ENCODE measurements at places on chromosomes 11 and 22.

DNA sequence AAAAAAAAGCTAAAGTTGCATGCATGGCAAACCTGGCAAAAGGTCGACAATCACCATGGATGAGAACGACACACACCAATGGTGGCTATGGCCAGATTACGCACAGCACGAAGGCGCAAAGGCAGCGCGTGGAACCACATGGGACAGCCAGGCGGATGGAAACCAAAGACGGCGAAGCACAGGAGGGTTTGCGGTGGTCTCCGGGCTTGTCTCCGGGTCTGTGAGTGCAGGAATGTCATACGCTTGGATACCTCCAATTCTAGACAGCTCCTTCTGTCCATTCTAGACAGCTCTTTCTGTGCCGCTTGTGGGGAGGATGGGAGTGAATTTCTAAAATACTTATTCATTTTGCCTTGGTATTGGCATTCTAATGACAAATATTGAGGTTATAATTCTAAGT is 685.4 kb downstream of the BRD1 start:
- no peak for DNase-seq

DNA sequence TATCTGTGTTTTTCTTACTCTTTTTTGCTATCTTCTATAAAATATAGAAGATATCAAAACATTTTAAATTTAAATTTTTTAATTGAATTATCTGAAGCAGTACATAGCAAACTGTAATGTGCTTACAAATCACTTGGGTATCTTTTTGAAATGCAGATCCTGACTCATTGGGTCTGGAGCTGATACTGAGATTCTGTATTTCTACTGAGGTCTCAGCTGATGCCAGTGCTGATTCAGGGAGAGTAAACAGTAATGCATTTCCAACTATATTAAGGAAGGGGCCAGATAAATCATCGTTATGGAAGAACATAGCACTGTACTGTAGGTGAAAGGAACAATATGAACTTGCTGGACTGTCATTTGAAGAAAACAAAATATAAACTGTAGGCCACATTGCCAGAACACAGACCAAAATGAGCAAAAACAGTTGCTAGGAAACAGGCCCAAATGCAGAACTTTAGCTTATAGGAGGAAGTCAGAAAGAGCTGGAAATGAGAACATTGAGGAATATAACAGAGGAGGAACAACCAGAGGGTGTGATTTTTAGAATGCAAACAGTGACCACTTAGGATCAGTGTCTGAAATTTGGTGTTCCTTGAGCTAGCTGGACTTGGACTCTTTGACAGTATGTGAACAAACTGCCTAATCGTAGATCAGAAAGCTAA is 3.3 kb downstream of the ARL14EP start:
- no peak for DNase-seq

- no peak for DNase-seq
Measured at GRCh38 chr11:34267013-34267412, 90.8 kb downstream of the ABTB2 start.

DNA sequence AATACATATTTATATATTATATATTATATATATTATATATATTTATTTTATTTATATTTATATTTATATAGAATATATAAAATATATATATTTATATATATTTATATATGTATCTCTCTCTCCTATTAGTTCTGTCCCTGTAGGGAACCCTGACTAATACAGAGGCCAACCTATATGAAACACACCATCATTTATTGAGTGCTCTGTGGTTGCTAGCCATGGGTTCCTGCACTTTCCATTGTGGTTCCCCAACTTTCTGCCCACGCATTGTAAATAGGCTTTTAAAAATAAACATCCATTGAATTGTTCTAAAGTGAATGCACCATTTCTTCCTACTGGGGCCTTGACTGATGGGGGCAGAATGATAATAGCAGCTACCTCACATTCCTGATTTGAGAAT is 93.8 kb upstream of the SESN3 start:
- DNase-seq, result no peak

DNA sequence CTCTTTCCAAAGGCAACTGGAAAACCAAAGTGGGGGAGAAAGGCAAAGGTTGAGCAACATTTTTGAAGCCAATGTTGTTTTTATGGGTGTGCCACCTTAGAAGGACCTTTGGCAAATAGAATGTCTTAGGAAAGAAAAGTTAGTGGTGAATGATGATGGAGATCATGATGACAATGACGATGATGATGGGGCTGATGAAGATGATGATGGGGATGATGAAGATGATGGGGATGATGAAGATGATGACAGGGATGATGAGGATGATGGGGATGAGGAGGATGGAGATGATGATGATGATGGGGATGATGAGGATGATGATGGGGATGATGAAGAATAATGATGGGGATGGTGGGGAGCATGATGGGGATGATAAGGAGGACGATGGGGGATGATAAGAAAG is 78.4 kb upstream of the MTMR2 start:
- no peak for DNase-seq

- DNase-seq, result peak; percentile 70
Measured at GRCh38 chr11:78039919-78040671, 17.0 kb upstream of the KCTD14 start.

- no peak for DNase-seq
Measured at GRCh38 chr11:44750551-44751465, 24.0 kb downstream of the TSPAN18 start.

GRCh38 chr11:79939111-79939510 is 498.3 kb upstream of the TENM4 start:
- DNase-seq, result no peak

DNA sequence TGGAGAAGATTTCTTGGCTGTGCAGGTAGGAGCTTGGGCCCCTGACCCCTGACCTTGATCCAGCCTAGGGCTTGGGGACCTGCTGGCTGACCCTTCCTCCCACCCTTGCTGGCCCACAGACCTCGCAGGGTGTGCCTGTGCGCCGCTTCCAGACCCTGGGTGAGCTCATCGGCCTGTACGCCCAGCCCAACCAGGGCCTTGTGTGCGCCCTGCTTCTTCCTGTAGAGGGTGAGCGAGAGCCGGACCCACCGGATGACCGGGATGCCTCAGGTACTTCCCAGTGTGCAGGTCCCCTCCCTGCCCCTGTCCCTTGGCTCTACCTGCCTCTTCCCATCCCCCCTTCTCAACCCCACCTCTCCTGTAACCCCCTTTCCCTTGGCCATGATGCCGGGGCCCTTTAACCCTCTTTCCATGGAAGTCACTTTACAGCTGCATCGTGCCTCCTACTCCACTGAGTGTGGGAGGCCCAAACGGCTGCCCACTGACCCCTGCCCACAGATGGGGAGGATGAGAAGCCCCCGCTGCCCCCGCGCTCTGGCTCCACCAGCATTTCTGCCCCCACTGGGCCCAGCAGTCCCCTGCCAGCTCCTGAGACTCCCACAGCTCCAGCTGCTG is 3.8 kb downstream of the INPPL1 start:
- peak; percentile 17 for DNase-seq

DNA sequence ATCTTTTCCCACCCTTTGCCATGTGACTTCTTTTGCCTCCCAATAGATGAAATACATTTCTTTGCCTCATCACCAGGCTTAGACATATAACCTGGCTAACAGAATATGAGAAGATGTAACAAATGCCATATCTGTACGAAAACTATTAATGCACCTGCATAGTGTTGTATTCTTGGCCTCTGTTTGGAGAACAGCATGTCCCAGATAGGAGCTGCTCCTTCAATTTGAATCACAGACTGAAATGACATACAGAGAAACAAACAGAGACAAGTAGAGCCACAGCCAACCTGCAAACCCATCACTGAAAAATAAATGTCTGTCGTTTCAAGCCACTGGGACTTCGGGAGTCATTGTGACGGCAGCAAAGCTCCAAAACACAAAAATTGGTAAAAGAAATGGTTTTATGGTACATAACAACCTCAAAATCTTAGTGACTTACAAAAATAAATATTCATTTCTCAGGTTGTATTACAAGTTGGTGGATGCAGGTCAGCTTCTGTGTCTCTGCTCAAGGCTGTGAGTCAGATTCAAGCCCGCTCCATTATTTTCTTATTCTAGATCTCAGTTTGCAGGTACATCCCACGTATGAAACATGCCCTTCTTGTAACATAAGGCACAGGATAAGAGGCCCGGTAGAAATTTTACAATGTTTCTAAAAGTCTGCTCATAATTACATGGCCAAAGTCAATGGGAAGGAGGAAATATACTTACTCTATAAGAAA is 171.3 kb upstream of the SOX6 start:
- no peak for DNase-seq

GRCh38 chr11:86876716-86877234 is 76.4 kb downstream of the PRSS23 start:
- DNase-seq, result no peak

DNA sequence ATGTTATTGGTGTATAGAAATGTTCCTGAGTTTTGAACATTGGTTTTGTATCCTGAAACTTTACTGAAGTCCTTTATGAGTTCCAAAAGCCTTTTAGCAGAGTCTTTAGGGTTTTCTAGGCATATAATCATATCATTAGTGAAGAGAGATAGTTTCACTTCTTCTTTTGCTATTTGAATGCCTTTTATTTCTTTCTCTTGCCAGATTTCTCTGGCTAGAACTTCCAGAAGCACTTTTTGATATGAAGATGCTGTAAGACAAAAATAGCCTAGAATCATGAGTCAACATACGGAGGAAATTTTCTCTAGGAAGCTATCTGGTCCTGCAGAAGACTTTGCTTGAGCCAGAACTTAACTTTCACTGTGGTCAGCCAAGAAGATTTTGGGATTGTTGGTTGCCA is 86.7 kb upstream of the IZUMO1R start:
- DNase-seq, result no peak

DNA sequence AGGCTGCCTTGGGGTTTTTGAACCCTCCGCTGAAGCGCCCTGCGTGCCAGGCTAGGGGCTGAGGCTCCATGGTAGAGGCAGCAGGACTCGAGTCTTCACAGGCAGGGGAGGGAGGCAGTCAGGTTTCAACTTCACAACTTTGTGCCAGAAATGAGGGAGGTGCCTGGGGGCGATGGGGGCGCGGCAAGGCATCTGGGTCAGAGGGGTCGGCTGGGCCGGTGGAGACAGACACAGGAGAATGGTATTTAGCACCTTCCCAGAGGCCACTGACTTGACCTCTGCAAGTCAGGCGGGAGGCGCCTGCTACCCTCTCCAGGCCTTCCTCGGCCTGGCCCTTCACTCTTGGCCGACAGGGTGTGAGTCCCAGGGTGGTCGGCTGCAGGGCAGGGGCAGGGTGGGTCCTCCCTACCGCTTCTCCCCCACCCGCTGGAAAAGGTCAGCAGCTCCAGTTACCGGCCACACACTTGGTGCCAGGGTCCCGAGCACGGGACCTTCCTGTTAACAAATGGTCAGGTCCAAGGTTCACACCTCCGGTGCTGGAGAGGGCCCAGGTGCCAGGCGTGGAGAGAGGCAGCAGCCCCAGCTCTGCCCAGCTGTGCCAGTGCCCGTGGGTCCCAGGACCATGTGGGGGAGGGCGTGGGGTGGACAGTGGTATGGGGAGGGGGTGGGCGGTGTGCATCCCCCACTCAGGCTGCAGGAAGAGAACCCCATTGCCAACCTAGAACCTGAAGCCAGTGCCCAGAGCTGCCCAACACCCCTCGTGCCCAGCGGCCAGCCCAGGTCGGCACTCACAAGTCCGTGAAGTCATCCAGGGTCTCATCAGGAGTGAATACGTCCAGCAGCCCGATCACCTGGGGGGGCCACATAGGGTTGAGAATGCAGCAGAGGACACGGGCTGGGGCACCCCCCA is 3.8 kb downstream of the MAPK12 start:
- no peak for DNase-seq

DNA sequence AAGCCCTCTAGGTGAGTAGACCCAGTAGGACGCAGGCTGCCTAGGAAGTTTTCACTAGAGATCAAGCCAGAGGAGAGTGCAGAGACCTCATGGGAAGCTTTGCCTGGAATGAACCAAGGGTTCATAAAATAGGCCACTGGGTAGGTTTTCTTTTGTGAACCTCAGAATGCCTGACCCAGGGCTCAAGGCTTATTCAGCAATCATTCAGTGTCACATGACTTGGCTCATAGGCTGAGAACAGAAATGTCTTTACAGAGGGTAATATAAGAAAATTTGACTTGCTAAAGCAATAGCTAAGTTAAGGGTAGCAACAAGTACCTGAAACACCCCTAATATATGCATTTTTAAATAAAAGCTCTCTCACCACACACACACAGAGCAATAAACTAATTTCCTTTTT is 132.6 kb downstream of the RAB38 start:
- DNase-seq, result no peak
